Stimulated activated CD4-positive, alpha-beta T cell treated with anti-CD3 and anti-CD28 coated beads, Interleukin-12 subunit alpha, Interleukin-12 subunit beta, amount 100 ng/mL, for 24 hours (primary cell): ENCODE measurements at places on chromosomes 5 and 9.
A peak's percentile ranks its signal among the peaks of the same experiment; 100 is the strongest.

DNA sequence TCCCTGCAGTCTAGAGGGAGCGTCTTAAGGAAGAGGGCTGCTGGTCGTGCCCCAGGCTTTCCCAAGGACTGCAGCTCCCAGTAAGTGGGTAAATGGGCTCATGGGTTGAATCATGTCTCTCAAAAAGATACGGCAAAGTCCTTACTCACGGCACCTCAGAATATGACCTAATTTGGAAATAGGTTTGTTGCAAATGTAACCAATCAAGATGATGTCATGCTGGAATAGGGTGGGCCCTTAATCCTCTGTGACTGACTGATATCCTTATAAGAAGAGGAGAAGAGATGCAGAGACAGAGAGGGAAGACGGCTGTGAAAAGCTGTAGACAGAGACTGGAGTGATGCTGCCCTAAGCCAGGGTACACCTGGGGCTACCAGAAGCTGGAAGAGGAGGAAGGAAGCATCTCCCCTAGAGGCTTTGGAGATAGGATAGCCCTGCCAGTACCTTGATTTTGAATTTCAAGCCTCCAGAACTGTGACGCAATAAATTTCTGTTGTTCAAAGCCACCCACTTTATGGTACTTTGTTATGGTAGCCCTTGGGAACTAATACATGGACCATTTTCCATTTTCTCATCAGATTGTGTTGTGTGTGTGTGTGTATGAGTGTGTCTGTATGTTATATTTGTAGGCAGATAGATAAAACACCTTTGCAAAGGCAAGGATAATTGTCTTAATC, 15.0 kb downstream of the GALNT10 start:
- DNase-seq: no peak

- DNase-seq: no peak
Observed at GRCh38 chr5:158854260-158854783, 245.4 kb downstream of the EBF1 start.

DNA sequence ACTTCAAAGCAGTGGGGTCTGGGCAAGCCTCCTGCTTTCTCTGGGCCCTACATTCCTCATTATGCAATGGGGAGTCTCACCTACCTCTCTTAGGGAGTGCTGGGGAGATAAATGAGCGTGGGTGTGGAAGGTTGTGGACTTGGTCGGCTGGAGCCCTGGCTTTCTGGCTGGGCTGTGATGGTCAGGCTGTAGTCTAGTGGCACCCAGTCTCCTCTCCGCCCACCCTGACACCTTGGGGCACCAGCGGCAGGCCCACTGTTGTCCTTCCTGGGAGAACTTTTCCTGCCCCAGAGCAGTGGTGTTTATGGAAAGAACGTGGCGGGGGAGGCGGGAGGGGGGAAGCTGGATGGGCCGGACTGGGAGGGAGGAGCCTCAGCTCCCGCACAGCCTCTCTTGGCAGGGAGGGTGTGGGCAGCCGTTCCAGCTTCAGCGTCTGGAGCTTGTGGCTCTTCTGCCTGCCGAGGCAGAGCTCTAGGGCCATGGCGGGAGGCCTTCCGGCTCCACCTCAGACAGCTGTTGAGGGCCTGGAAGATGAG, 4.1 kb downstream of the PTGS1 start:
- DNase-seq: no peak

- peak; percentile 88 for DNase-seq
Observed at GRCh38 chr9:136882109-136882946, 4.0 kb upstream of the TRAF2 start.

GRCh38 chr5:10734832-10735523, 26.1 kb downstream of the DAP start:
- no peak for DNase-seq

- no peak for DNase-seq
Observed at GRCh38 chr9:134198791-134199190, 34.4 kb upstream of the RNU6ATAC start.

DNA sequence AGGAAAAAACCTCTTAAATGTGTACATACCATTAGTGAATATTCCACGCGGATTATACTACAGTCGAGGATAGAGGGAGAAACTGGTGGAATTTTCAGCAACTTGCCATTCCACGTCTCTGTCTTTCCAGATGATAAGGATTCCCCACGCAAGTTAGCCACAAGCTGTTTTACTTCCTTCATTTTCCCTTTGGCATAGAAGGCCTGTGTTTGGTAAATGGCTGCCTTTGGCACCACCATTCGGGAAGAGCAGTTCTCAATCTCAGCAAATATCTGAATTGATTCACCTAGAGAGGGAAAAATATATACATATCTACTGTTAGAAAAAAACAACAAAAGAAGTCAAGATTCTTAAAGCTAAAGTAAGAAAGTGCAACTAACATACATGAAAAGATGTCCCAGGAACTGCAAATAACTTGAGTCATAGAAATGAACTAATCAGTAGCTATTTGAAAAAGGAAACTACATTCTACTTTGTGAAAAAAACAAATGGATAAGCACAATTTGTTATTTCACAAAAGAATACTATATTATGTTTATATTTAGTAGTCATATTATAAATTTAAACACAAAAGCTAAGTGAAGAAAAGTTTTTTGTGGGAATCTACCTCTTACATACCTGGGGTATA, 8.1 kb downstream of the ARRDC3 start:
- no peak for DNase-seq
